Cortex of kidney (tissue), 1 donor: ENCODE measurements at places on chromosomes 4 and X.

- DNase-seq = no peak
Measured at GRCh38 chrX:103092942-103093341, at the start of gene NXF3. Gene NXF3, minus strand, starts transcription at chrX:103093143. Its CDS starts 120 bp downstream, at chrX:103093023.

- DNase-seq = no peak
Measured at GRCh38 chr4:150318527-150318926, 240.3 kb downstream of the DCLK2 start.

GRCh38 chr4:119834906-119835612 lies 206.5 kb upstream of the PDE5A start:
- DNase-seq = no peak

GRCh38 chrX:45200741-45201234 lies at the start of gene DIPK2B:
Gene DIPK2B, minus strand, starts transcription at chrX:45200876. Its CDS starts 50 bp downstream, at chrX:45200826.
- no peak for DNase-seq

DNA sequence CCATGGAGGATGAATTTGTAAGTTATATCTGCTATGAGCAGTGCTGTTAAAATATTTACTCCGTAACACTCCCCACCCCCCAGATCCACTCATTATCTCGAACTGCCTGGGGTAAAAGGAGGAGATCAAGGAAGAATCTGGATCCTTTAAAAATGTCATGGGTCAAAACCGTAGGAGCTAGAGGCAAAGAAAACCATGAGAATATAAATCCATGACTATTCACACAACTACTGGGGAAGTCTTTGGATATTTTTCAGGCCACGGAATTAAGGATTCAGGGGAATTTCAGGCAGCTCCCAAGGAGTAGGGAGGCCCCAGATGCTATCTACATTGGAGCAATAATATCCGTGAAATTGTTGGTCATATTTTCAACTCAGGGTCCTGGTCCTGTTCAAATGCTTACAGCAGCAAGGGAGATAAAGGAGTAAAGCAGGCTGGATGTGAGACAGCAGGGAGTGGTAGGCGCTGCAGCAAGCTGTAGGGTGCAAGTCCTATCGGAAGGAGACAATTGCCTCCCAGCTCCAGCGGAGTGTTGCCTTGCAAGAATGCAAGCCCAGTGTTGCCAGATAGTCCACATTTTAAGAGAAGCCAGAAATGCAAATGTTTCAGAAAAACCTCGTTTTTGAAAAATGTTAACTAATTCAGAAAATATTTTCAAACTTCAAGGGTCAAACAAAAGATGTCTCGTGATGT lies 116.2 kb upstream of the KIT start:
- DNase-seq = no peak

- no peak for DNase-seq
Measured at GRCh38 chr4:118817178-118817930, 18.6 kb downstream of the SEC24D start.

DNA sequence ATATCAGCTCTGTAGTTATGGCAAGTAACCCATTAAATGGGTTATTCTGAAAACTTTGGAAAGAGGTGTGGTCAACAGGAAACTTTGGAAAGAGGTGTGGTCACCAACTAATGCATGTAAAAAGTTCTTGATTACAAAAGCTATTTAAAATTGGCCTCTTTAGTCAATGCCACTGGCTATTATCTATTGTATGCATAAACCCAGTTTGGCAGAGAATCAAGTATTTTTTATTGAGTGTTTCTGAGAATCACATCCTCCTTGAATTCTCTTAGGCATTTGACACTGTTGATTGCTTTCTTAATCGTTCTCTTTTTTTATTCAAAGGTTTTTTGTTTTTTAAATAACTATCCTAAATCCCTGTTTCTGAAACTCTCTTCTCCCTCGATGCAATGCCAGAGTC lies 7.5 kb downstream of the P2RY4 start:
- DNase-seq = no peak

GRCh38 chr4:61004651-61005170 lies 195.4 kb upstream of the ADGRL3 start:
- DNase-seq = no peak

DNA sequence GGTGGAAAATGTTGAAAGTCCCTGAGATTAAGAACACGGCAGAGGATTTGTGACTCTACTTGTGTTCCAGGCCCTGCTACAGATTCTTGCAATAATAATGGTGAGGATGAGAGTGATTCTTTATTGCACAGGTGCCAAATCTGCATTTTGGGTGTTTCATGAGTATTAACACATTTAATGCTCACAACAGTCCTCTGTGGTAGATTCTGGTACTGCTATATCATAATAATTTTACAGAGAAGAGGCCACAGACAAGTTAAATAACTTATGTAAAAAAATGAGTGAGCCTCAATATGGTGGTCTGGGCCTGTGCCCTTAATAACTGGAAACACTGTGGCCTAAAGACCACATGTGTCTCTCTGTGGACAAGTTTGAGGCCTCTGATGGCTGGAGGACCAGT lies 124.3 kb downstream of the C4orf33 start:
- no peak for DNase-seq

DNA sequence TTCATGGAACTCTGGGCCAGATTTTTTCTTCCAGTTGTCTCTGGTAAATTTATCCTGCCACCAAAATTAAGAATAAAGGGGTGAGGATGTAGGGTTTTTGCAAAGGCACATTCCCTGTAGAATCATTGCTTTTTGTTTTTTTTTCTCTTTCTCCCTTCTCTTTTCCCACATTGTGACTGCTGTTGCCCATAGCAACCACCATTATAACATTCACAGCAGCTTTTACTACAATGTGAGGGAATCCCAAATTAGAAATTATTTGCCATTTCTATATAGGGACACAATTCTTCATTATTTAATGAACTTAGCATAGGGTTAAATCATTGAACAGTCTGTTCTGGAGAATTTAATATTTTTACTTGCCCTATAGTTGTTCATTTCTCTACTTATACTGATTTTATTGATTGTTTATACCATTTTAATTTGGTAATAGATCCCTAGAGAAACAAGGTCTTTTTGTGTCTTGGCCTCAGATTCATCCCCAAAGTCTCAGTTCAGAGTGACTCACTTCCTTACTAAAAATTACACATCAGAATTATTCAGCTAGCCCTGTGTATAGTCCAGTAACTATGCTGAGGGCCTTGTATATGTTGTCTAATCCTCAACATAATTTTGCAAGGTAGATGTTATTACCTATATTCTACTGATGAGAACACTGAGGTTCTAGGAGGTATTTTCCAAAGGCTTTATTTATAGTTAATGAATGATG lies 80.8 kb upstream of the ANK2 start:
- DNase-seq = no peak

DNA sequence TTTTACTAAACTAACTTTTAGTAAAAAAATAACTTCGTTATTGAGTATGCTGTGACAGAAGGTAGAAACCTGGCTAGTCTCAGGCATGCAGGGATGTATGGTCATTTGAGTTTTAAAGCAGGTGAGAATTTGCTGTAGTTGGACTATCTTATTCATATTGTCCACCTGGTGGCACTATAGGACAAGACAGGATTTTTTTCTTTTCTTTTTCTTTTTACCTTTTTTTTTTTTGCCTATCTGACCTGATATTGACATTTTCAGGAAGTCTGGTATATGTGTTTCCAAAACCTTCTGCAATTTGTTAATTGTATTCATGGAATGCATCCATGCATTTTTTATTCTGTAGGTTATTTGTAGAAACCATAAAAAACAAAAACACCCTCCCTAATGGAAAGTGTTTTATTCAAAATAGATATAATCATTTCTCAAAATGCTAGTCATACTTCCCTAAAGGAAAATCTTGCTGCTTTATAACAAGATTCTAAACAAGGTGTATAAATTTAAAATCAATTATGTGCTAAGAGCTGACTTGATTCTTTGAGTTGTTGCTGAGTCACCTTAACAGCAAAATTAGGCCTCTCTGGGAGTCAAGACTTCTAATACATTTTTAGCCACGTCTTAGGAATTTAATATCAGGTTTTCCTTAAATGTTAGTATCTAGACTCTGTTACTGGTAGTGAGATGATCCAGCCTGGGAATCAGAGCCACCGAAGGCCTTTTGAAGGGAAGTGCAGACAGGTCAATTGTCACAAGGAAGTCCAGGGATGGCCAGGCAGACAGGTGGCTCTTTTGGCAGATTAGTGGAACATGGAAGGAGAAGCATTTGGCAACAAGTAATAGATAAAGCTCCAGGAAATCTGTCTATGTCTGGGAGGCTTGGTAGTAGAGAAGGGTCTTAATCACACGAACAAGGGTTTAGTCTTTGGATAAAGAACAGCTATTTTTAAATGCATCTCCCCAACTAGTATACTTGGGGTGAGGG lies 201.3 kb upstream of the GNPDA2 start:
- DNase-seq = no peak

- DNase-seq = no peak
Measured at GRCh38 chr4:107885865-107886264, 45.5 kb upstream of the CYP2U1 start.

DNA sequence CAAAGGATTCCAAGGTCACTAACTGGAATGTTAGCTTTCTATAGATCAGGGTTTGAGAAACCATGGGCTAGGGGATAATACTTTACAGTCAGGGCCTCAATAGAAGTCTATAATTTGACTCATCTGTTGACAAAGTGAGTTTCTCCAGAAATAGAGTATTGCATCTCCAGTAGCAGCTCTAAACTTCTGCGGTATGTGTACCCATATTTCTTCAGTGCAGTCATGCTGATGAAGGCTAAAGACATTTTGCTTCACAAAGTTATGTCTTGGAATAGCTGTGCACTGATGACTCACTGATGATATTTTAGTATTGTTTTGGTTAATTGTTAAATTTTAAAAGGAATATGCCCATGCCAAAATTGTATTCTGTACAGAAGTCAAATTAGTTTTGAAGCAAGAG lies 464.9 kb upstream of the AMOT start:
- no peak for DNase-seq

- no peak for DNase-seq
Measured at GRCh38 chrX:25733148-25733547, 405.0 kb upstream of the MAGEB18 start.

DNA sequence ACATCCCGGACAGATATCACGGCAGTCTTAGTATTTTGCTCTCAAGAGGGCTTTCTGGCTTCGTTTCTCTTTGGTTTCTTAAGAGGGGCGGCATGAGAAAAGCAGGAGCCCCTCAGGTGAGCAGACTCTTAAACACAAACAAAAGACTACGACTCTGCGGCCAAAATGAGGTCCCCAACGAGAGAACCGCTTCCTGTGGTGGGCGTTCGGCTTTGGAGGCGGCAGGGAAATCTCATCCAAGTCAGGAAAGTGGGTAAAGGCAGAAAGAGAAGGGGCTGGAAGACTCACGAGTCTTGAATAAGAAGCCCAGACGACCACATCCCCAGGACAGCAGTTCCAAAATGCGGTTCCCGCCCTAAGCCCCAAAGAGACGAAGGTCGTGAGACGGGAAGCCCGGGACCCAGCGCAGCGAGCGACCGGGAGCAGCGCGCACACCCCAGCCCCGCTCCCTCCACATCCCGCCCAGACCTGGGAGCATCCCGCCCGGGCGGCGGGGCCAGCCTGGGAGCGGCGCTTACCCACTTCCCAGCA lies 409 bp downstream of the UGDH start:
- DNase-seq = no peak

DNA sequence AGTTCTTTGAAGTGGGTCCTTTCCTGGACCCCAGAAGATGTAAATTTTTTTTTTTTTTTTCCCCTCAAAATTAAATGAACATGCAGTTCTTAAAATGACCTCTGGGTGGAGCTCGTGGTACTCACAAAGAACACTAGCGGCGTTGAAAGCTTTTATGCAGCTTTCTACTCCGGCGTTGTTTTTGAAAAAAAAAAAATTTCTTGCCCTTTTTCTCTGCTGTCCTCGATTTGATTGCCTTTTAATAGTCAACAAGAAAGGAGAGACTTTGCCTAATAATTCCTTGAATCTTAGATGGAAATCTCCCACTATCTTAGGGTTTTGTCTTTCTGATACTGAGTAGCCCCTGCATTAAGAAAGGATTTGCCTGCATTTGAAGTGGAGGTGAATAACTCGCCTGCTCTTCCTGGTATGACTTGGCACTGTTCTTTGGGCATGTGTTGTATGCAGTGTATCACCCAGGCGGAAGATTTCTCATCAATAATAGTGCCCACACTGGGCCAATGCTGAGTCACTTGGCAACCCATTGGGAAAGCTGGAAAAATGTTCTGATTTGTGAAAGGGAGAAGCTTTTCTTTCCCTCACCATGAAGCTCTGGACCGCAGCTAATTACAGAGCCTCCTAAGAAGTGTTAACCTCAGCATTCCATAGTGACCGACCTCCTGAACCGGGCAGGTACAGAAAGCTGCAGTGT lies 104.0 kb downstream of the PHEX start:
- DNase-seq = no peak

GRCh38 chrX:45823536-45823935 lies 622.9 kb upstream of the DIPK2B start:
- DNase-seq = no peak

DNA sequence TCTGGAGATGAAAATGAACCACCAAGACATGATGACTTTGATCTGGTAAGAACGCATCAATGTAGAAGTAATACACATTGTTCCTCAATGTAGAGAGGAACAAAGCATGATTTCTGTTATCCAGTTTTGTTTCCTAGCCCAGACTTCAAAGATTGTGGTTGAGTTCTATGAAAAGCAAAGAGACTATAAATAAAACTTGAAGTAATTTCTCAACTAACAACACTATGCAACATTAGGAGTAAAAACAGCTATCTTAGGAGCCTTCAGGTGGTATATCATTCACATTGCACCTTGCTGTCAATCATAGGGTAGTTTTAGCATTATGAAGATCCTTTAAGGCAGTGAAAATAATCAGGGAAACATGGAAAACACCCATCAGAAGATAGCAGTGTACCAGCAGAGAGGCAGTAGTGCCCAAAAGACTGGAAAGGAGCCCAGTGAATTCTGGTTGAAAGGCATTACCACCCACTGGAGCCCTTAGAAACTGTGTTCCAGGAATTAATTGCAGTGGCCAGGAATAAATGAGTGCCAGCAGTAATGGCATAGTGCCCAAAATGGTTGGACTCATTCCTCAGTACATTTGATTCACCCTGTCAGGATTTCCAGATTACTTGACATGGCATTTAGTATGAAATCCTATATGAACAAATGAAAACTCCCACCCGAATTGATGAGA lies 300.7 kb upstream of the CXXC4 start:
- DNase-seq = no peak

DNA sequence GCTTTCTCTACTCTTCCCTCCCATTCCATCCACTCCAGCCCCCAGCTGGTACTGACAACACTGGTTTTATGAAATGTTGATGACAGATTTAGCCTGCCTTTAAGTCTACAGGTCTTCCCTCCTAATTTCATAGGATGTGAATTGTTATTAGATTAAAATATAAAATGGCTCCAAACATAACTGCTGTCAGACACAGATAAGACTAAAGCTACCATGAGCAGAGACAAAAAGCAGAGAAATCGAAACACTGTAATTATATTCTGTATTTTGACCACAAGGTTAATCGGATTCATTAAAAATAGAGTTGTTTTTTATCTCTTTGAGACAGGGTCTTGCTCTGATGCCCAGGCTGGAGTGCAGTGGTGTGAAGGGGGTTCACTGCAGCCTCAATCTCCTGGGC lies 28.3 kb downstream of the SEC24D start:
- DNase-seq = no peak

GRCh38 chrX:154748712-154749339 lies 2.1 kb downstream of the GAB3 start:
- no peak for DNase-seq

GRCh38 chr4:29711226-29711625 lies 1008.9 kb upstream of the PCDH7 start:
- DNase-seq = no peak

- DNase-seq = no peak
Measured at GRCh38 chr4:663438-664428, 10.3 kb downstream of the ATP5ME start.
